ENCODE measurements at places on chromosomes 11 and 22.

GRCh38 chr11:88428959-88429358 lies 91.4 kb upstream of the CTSC start:
- DNase-seq, result no peak

DNA sequence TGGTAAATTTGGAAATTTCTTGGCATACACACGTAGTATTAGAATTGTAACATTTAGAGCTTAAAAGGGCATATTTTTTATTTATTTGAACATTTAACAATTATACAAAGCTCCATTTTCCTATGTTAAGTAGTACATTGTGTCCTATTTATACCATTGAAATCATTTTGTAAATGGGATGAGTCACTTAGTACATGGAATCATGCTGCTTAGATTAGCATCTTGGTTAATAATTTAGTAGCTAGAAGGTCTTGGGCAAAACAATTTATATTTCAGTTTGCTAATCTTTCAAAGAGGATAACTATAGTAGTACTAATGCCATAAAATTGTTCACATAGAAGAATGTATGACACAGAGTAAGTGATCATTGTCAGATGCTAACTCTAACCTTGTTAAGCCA lies 450.1 kb upstream of the LUZP2 start:
- DNase-seq, result no peak

DNA sequence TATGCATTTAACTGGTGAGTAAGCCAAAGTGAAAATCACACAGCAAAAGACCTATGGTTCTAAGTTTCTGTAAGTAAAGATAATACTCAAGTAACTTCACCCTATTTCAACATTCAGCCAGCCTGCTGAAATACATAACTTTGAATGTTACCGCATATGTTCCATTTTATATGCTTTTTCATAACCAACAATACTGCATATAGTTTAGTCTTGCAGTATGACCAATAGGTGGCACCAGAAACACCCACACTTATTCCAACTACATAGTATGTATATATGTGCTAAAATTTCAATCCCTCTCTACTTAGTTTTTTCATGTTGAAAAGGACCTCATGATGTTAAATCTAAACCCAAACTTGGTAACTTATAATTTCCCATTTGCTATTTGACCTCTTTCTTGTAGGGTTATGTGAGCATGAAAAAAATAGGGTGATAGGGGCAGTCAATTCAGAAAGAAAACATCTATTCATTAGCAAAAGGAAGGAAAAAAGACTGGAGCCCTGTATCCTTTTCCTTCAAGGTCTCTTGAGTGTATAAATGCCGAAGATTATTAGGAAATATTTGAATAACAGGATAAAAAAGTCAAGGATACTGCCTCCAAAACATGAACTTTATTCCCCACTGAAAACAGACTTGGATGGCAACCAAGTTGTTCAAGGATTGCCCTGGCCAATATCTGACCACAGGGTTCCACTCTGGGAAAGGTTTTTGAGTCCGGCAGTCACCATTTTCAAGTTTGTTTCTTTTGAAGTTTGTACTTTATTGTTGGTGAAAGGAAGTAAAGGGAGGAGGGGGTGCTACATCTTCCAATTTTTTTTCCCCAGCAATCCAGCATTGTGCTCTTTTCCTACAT lies 23.8 kb upstream of the FZD4 start:
- DNase-seq, result peak; percentile 22

DNA sequence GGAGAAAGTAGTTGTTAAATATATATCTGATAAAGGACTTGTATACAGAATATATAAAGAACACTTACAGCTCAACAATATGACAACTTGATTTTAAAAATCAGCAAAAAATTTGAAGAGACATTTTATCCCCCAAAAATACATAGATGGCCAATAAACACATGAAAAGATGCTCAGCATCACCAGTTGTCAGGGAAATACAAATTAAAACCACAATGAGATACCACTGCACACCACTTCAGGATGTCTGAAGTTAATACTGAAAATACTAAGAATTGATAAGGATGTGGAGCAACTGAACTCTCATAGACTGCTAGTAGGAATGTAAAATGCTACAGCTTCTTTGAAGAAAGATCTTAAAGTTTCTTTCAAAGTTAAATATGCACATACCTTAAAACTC lies 49.2 kb downstream of the KREMEN1 start:
- no peak for DNase-seq

DNA sequence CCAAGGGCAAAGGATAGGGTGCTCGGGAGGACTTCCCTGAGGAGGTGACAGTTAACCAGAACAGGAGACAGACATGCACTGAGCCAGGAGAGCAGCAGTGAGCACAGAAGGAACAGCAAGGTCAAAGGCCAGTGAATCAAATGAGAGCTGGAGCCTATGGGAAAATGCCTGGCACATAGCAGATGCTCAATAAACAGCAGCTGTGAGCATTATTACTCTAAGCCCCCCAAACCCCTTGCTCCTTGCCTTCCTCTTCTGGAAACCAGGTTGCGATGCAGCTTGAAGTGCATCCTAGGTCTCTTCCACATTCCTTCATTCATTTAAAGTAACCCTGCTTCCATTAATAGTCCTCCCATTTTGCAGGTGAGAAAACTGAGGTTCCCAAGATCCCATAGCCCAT lies 13.0 kb downstream of the ELFN2 start:
- no peak for DNase-seq

GRCh38 chr11:102457056-102457677 lies 4.6 kb upstream of the TMEM123 start:
- DNase-seq, result no peak

- DNase-seq, result no peak
Measured at GRCh38 chr22:46240506-46240905, 9.6 kb downstream of the CDPF1 start.

- DNase-seq, result no peak
Measured at GRCh38 chr22:45971408-45972028, 5.4 kb downstream of the WNT7B start.

DNA sequence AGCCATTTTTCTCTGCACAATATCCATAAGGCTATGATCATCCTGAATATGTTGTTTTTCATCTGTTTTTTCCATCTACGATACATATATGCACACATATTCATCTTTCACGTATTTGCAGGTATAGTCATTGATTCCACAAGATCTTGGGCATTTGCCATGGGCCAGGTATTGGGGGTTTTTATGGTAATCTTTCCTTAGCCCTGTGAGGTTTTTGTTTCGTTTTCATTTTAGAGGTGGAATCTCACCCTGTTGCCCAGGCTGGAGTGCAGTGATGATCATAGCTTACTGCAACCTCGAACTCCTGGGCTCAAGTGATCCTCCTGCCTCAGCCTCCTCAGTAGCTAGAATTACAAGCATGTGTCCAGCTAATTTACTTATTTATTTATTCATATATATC lies 20.0 kb downstream of the CD6 start:
- no peak for DNase-seq

GRCh38 chr11:13776134-13776815 lies 107.8 kb downstream of the FAR1 start:
- peak; percentile 14 for DNase-seq

DNA sequence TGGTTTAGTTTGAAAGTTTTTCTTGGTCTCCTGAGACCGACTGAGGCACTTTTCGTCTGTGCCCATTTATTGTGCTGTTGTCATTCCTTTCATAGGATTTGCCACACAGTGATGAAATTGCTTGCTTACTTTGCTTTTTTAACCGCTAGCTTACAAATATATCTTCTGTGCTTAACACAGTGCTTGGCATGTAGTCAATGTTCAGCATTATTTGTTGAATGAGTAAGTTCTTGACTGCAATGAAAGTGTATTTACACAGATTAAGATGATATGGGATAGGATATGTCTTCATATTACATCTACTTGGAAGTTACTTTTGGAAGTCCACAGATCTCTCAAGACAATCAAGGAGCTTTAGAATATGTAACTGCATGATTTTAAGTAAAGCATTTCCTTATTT lies 91.2 kb downstream of the GRIA4 start:
- no peak for DNase-seq

DNA sequence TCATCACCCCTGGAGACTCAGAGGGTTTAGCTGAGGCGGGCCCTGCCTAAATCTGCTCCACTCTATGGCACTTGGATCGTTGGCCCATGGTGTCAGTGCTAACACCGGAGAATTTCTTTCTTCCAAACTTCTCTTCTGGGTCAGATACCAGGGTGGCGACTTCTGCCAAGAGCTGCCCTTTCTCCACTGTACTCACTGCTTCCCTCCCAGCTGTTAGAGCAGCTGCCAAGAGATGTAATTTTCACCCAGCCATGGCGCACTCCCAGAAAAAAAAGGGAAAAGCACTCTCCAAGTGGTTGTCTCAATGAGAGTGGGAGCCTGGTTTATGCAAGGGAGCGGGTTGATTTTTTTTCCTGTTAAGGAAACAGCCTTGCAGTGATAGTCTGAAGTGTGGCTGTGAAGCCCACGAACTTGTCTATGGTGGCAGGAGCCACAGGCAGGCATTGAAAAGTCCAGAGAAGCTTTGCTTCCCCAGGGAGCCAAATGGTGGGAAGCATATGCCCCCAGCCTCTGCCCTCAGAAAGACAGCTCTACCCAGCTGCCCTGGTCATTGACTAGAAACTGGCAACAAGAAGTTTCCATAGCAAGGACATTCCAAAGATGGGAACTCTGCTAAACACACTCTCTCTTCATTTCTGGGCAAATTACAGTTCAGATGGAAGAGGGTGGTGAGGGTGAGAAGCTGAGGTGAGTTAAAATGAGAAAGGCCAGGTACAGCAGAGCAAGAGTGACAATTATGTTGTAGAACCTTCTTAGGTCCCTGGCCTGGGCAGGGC lies 10.7 kb downstream of the PCSK7 start:
- no peak for DNase-seq

DNA sequence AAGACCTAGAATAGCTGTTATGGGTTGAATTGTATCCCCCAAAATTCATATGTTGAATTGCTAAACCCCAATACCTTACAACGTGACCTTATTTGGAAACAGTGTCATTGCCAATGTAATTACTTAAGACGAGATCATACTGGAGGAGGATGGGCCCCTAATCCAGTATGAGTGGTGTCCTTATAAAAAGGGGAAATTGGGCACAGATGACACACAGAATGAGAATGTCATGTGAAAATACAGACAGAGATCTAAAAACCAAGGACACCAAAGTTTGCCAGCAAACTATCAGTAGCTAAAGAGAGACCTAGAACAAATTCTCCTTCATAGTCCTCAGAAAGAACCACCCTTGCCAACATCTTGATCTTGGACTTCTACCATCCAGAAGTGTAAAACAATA lies 127.7 kb downstream of the ATXN10 start:
- no peak for DNase-seq

GRCh38 chr22:44331881-44332714 lies 19.3 kb upstream of the SHISAL1 start:
- peak; percentile 14 for DNase-seq

- DNase-seq, result no peak
Measured at GRCh38 chr11:65710421-65710820, 1.6 kb upstream of the KAT5 start.

DNA sequence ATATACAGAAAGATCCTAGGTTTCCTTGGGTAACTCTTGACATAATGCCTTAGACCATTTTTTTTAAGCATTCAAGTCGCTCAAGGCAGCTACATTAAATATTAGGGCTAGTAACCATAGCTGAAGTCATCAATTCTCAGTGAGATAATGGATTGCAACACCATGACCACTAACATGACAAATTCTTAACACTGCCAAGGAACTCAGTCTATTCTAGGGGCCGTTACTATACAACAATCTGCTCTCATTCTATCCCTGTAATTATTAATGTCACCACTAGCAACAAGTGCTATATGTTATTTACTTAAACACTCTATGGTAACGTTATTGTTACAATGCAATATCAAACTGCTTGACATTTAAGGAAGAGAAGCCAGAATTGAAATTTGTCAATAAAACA lies 3.2 kb upstream of the STK33 start:
- peak; percentile 18 for DNase-seq

DNA sequence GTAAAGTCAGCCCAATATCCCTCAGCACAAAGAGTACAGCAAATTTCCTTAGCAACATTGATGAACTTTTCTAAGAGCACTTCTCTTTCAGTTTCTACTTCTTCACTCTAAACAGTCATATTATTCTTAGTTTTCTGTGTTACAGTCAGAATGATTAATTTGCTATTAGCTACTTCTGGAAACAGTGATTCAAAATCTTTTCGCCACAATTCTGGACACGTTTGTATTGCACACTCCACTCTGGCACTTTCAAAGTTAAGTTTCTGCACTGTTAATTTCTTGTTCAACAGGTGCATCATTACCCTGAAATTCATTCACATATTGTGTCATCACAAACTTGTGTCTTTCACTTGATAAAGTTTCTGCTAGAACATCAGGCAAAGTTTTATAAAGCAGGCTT lies 22.5 kb downstream of the ABTB2 start:
- DNase-seq, result no peak
